GM23248 (cell line): ENCODE measurements at places on chromosomes 4 and X. TPM values are rescaled to one million over a fixed set of nuclear protein-coding genes. Genes with fewer than 3 reads are reported as not detected.

GRCh38 chr4:155854582-155855226 lies 11.4 kb downstream of the ASIC5 start:
- peak; percentile 65 for DNase-seq

DNA sequence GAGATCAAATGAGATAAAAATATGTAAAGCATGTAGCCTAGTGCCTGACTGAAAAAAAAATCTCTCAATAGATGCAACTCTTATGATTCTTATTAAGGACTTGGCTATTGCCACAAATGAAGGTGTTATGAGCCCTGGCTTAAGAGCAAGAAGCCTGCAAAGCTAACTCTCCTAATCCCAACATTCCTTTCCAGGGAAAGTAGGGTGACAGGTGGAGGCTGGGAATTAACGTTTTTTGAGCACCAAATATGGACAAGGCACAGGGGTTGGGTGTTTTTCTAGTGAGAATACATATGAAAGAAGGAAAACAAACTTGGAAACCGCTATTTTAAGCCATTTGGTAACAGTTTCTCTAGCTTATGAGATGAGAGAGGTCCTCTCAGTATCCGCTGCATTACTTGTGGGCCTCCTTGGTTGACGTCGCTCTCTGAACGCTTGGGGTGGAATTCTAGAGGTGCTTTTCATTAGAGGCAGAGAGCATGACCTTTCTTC lies 2.4 kb downstream of the RHOH start:
- no peak for DNase-seq

DNA sequence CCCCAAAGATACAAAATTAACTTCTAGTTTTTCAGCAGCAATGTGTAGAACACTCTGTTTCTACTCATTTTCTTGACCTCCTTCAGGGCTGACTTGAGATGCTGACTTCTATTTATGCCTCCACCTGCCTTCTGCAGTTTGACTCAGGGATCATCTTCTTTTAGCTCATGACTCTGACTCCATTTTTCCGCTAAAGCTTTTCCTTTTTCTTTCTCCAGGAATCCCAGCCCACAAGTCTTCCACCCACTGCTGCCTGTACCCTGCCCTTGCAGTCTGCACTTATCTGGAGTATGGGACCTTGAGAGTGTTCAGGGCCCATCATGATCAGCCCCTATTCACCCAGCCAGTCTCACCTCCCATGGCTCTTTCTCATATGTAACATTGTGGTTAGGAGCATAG lies 14.9 kb upstream of the KLHL2 start:
- DNase-seq: no peak

DNA sequence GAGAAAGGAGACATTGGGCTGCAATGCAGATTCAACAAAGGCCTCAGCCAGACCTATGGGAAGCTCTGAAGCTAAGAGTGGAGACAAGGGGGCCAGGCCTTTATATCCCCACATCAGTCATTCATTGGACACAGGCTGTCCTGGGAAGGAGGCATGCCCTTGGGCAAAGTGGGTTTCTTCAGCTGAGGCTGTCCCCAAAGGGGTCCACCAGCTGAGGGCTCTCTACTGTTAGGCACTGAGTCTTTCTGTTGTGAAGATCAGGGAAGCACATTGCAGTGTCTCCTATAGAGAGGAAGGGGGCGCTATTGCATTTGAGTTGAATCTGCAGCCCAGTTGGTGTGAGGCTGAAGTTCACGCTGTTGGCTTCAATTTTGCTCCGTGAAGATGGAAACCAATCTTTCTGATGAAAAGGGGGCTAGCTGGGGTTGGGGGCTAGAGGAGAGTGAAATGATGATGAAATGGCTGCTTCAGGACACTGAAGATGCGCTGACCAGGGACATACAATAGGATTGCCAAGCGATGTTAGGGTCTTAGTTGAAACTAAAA lies 48.0 kb downstream of the SLC25A5 start:
- peak; percentile 77 for DNase-seq

DNA sequence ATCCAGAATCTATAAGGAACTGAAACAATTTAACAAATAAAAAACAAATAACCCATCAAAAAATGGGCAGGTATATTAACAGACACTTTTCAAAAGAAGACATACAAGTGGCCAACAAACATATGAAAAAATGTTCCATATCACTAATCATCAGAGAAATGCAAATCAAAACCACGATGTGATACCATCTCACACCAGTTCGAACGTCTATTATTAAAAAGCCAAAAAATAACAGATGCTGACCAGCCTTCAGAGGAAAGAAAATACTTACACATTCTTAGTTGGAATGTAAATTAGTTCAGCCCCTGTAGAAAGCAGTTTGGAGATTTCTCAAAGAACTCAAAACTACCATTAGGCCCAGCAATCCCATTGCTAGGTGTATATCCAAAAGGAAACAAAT lies 687.9 kb upstream of the AADAT start:
- DNase-seq: no peak

DNA sequence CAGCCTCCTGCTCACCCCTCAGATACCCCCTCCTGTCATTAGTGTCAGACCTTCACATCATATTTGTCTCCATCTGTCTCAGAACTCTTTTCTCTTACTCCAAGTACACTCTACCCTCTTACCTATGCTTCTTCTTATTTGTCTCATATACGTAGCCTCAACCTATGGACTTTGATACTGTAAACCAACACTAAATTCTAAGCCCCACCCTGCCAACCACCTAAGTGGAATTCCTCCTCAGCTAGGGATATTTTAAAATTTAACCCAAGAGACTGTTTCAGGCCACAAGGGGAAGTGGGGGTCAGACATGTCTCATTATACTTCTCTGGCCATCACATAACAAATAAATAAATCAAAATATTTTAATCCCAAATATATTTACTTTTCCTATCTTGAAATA lies 778.1 kb upstream of the GRID2 start:
- DNase-seq: no peak

GRCh38 chr4:107725281-107725859 lies 5.3 kb upstream of the PAPSS1 start:
- DNase-seq: peak; percentile 24

DNA sequence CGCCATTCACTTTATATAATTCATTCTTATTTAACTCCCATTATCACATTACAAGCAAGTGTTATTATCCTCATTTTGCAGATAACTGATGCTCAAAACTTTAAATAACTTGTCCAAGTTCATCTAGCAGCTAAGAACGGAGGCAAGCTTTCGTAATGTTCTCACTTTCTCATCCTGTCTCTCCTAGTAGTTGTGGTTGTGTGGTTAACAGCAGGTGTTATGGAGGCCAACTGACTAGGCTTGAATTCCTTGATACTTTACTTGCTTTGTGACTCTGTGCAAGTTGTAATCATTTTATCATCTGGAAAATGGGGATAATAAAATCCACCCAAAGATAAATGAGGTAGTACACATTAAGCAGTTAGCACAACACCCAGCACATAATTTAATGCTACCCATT lies 109.9 kb upstream of the PTPN13 start:
- no peak for DNase-seq

GRCh38 chrX:6002056-6002455 lies 226.6 kb downstream of the NLGN4X start:
- DNase-seq: no peak

DNA sequence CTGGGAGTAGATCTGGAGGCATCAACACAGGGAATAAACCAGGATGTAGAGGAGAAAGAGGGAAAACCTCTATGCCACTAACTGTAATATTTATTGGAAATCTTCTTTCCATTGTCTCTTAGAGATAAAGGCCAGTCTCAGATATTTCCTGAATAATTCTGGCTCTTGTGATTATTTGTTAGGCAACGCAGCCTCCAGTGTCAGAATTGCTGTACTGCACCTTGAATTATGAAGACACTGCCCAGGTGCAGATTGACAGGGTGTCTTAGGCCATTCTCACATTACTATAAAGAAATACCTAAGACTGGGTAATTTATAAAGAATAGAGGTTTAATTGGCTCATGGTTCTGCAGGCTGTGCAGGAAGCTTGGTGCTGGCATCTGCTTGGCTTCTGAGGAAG lies 100.7 kb upstream of the ZDHHC15 start:
- no peak for DNase-seq

GRCh38 chr4:142728233-142728632 lies 117.9 kb downstream of the INPP4B start:
- no peak for DNase-seq

DNA sequence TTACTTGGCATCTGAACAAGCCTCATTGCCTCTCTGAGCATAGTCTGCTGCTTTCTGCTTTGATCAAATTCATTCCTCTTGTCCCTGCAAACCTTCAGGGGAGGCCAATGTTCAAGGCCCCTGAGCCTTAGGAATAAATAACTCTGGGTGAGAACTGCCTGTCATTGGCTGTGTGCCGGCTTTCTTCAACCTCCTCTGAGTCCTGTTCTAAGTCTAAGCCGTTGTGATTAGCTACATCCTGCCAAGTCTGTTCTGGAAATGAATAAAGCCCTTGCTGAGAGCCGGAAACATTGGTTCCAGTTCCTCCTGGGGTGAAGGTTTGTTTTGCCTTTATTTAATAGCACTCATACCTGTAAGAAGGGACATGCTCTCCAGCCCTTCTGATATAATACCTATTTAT lies 13.8 kb downstream of the RNF4 start:
- peak; percentile 61 for DNase-seq

DNA sequence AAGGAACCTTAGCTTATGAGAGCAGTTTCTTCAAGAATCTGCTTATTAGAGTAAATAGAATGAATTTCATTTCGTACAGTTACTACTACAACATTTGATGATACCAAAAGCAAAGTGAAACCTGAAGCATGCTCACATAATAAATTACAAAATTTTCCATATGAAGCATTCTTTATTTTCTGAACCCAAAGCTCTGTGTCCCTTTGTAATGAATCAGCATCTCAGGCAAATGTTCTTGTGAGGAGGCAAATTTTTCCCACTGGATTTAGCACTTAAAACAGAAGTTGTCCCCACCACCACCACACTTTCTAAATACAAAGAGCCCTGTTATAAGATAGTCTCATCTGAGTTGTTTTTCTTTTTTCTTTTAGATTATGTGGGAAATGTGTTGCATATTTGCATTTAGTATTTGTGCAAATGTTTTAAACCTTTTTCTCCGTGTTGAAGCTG lies 70.7 kb upstream of the NFKB1 start:
- peak; percentile 61 for DNase-seq

DNA sequence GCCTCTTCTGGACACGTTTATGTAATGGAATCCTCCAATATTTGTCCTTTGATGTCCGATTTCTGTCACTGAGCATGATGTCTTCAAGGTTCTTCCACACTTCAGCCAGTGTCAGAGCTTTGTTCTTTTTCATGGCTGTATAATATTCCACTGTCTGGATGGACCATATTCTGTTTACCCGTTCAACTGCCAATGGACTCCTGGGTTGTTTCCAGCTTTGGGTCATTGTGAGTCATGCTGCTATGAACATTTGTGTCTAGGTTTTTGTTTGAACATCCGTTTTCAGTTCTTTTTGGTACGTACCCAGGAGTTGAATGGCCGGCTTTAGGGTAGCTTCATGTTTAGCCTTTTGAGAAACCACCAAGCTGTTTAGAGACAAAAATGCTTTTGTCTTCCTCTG lies 93.2 kb downstream of the SHOX start:
- DNase-seq: peak; percentile 37

DNA sequence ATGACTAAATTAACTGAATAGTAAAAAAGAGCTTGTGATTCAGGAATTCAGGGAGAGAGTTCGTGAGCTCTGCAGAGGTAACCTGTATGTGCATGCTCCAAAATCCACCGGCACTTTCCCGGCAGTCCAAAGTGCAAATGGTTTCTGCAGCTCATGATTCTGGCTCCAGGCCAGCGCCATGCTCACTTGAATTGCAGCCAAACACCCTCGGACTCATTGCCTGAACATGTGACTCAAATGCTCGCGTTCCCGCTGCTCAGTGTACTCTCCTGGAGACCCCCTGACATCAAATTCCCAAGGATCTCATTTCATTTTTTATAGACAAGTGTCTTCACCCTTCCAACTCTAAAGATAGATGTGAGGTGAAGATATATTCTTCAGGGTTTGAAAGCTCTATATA lies 44.1 kb upstream of the SH3RF1 start:
- DNase-seq: peak; percentile 58

DNA sequence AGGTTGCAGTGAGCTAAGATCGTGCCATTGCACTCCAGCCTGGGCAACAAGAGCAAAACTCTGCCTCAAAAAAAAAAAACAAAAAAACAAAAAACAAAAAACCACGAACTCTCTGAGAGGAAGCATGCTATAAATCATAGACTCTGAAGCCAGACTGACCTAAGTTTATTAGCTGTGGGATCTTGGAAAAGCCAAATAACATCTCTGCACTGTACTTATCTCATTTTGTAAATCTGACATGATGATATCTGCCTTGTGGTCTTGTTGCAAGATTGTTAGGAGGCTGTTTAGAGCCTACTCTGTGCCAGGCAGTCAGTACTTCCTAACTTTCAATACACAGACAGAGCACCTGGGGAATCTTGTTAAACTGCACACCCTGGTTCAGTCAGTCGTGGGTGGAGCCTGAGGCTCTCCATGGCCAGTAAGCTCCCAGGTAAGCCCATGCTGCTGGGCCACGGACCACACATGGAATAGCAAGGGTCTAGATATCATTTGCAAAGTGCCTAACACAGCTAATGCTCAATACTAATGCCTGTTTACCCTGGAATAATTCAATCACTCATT lies 107.6 kb upstream of the SMIM10 start:
- no peak for DNase-seq

DNA sequence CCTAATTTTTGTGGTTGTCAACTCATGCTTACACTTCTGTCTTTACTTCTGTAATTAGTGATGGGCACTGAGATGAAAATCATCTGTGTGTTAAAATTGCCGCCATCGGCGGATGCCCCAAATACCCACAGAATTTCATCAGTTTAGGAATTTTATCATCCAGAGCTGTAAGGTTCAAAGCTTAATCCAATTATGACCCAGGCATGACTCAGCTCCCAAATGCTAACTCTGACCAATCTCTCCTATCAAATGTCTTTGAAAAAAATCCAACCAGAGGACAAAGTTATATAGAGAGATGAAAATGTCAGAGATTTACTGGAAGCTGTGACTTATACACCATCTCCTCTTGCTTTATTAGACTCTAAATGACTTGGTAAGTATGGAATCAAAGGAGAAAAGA lies 1048.7 kb upstream of the PRKX start:
- no peak for DNase-seq

DNA sequence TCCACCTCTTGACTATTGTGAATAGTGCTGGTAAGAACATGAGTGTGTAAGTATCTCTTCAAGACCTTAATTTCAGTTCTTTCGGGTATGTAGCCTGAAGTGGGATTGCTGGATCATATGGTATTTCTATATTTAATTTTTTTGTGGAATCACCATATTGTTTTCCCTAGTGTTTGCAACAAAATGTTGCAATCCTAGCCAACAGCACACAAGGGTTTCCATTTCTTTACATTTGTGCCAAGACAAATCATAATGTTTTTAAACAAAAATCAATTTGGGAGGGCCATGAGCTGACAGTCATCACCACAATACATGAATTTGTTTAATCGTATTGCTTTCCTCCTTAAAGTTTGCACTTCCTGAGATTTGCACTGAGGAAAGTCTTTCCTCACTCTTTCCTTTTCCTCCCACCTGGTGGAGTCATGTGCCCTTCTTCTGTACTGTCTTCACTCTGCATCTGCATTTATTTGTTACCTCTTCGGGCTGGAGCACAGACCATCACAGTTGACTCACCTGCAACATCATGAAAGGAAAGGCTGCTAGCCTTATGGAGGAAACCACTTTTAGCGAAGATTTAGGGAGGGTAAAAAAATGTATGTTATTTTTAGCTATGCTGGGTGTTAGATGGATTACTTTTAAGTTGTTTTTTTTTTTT lies 269.4 kb downstream of the DCTD start:
- DNase-seq: no peak

Gene PABPC1L2B
- polyA plus RNA-seq: not detected in 2 replicates

Gene FREM3
- not detected in 2 replicates for polyA plus RNA-seq

Gene CACNA1F
- polyA plus RNA-seq: not detected in 2 replicates

Gene NPNT
- 0.05 TPM in 1 of 2 replicates, not detected in the other for polyA plus RNA-seq
